SK-MEL-5 (cell line): ENCODE measurements at places on chromosomes 3 and 15. TPM values are rescaled to one million over a fixed set of nuclear protein-coding genes. Genes with fewer than 3 reads are reported as not detected.

The PAK6 gene
- not detected in 2 replicates for total RNA-seq

The CADM2 gene
- total RNA-seq, result not detected in 2 replicates

The DUOX2 gene
- total RNA-seq, result 0.03 TPM in 2 replicates

The TERC gene
- total RNA-seq, result 2.5 and 10.4 TPM in 2 replicates

The DPPA2 gene
- not detected in 2 replicates for total RNA-seq

The UPK1B gene
- total RNA-seq, result not detected in 2 replicates

GRCh38 chr15:84886211-84886983, 1.9 kb downstream of the SLC28A1 start:
- DNase-seq, result no peak

DNA sequence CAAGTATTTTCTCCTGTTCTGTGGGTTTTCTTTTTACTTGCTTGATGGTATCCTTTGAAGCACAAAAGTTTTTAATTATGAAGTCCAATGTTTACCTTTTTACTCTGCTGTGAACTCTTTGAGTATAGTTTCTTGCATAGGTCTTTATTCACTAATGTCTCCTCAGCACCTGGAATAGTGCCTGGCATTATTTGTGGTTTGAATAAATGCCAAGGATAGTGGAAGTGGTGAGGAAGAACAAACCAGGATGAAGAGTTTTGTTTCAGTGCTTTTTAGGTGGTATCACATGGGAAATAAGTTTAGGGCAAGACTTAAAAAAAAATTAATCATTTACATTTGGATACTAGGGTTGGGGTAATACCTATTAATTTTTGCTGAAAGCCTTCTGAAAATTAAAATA, 25.7 kb downstream of the GPD1L start:
- no peak for DNase-seq

GRCh38 chr15:48733615-48734014, 77.3 kb downstream of the CEP152 start:
- no peak for DNase-seq

GRCh38 chr3:119301662-119302061, 7.5 kb downstream of the ARHGAP31 start:
- DNase-seq, result no peak

GRCh38 chr3:155321418-155321817, 27.9 kb upstream of the STRIT1 start:
- DNase-seq, result no peak

- DNase-seq, result no peak
Observed at GRCh38 chr15:80315289-80315987, 63.4 kb upstream of the CTXND1 start.

GRCh38 chr3:59839283-59839682, 789.5 kb upstream of the CFAP20DC start:
- no peak for DNase-seq

GRCh38 chr3:71542521-71543370, 40.8 kb downstream of the FOXP1 start:
- no peak for DNase-seq

DNA sequence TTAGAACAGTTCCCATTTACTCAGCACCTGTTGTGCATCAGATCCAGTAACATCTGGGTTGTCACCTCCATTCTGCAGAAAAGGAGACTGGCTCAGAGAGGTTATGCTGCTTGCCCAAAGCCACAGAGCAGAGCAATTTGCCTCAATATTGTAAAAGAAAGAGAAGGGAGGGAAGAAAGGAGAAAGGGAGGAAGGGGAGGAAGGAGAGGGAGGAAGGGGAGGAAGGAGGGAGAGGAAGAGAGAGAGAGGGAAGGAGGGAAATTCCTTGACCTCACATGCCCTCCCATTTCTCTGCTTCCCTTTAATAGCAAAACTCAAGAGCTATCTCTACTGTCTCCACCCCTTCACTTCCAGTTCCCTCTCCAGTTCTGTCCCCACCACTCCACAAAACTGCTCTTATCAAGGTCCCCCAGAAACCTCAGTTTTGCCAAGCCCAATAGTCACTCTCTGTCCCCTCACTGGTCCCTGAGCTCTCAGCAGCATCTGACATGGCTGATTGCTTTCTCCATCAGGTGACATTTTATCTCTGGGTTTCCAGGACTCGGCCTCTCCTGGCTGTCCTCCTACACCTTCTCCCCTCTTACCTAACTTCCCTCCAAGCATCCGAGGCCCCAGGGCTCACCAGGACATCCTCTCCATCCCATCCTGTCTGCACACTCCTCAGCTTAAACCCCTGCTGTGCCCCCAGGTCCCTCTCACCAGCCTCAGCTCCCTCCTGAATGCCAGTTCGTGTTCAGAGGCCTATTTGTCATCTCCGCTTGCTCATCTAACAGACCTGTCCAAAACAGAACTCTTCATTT, 104.7 kb upstream of the LINGO1 start:
- DNase-seq, result no peak

DNA sequence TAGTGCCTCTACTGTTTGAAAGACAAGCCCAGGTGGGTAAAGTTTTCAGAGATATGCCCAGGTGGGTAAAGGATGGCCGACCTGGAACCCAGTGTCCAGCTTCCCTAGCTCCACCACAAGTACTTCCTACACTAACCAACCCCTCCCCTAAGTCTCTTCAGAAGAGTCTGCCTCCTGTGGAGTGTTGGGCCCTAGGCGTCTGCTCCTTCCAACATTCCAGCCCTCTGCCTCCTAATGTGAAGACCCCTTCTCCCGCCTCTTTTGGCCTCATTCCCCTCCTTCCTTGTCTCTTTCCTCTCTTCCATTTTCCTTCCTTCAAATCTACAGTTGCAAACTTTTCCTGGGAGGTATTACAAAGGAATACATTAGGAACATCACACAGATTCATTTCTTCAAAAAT, 38.6 kb downstream of the CNTN3 start:
- DNase-seq, result no peak

DNA sequence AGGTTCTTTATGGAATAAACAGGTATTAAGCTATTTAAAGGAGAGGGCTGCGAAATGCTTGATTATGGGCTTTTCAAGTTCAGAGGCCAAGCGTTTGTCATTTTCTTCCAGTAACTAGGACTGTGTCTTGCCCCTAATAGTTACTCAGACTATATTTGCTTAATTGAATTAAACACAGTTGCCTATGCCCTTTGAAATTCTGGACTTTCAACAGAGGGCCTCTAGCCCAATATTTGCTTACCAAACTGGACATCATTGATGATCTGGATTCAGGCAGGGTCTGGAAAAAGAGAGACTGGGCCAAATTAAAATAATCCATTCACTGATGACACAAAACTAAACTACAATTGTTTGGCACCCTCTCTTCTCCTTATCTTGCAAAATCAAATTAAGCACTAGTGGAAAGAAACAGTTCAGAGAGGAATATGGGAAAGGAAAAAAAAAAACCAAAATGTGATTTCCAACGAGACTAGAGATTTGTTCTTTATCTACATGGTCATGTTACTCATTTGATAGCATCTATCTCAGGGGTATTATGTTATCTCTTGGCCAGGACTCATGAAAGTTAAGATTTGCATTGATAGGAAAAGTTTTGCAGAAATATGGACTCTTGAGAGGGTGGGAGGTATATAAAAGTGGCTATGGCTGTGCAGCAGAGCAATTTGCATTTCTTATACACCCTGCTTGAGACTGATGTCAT, 75.1 kb upstream of the TSEN2 start:
- DNase-seq, result no peak
